Suprapubic skin (tissue), 4 donors: ENCODE measurements at places on chromosomes 2 and 18. TPM values are rescaled to one million over a fixed set of nuclear protein-coding genes. Genes with fewer than 3 reads are reported as not detected.

GRCh38 chr18:23521907-23522306 is 18.6 kb downstream of the RMC1 start:
- DNase-seq = no peak

The ACMSD gene
- total RNA-seq = not detected

The NDC80 gene
- 1.1 TPM for total RNA-seq

DNA sequence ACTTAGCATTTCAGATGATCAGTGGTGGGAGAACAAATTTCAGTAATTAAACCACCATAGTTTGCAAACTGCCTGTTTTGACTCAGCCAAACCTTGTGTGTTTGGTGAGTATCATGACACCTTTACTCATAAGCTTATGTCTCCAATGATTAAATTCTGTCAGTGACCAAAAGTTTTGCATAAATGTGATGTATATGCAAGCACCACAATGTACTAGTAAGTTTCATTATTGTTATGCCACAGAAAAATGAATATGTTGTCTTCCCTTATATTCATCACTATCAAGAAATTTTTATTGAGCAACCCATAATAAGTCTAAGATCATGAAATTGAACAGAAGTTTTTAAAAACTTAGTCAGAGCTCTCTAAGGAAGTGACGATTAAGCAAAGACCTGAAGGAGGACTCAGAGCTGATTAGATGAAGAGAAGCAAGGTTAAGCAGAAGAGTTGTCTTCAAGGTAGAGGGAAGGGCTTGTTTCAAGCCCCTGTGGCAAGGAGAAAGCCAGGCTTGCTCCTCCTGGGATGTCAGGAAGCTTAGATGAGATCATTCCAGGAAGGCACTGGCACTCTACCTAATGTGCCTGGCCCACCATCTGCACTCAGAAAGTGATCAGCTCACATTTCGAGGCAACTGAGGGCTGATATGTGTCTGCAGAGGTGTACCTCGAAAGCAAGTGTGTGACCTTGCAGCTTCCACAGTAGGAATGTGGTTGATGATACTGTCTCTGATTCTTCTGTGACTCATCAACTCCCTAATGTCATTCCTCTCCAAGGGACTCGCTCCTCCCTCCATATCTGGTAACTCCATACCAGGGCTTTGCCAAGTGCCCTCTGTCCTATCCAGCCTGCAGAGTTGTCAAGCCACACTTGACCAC is 54.7 kb downstream of the KCTD18 start:
- no peak for DNase-seq

DNA sequence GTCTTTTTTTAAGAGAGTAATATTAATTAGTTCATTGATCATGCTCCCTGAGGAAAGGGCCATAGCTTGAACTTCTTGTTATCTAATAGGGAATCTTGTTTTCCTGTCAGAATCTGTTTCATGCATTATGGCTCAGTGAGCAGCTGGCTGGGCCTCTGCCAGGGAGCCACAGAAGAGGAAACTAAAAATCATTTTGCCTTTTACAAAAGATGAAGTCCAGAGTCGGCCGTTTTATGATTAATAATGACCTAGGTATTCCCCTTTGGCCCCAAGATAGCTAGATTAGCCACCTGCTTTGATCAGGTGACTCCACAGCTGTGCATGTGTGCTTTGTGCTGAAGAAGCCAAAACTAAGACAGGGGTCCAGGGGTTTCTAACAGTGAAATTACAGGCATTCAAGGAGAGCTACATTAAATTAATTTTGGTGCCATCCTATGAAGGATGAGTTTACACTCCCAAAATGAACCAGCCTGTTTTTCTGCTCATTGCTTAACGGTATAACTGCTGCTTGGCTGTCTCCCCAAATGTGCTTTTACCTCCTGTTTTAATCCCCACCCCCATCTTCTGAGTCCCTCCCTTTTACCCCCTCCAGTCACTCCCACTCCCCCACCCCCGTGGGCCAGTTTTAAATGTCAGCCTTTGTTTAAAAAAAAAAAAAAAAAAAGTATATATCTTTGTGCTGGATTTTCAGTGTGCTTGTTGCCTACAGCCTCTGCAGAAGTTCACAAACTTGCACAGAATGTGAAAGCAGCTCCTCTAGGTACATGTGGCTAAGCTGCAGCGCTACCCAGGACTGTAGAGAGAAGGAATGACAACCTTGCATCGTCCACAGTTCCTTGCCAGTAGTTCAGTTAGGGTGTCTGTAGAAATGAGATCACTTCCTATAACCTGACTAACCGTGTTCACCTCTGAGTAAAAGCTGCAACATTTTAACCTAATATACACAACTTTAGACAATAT is 93.1 kb downstream of the CABLES1 start:
- no peak for DNase-seq
